ENCODE measurements at places on chromosomes 7 and 10.

DNA sequence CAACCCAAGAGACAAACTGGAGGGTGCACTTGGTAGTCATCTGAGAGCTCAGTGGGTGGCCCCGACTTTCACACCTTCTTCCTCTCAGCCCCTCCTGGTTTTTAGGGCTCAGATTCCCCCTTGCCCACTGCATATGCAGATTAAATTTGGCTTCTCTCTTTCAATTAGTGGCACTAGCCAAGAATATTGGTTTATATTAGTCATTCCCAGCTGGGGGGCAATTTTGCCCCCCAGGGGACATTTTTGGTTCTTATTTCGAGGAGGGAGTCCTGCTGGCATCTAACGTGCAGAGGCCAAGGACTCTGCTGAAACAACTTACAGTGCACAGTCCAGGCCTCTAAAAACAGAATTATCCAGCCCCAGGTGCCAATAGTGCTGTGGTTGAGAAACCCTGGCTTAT, 216.0 kb downstream of the RPS24 start:
- DNase-seq, result no peak

DNA sequence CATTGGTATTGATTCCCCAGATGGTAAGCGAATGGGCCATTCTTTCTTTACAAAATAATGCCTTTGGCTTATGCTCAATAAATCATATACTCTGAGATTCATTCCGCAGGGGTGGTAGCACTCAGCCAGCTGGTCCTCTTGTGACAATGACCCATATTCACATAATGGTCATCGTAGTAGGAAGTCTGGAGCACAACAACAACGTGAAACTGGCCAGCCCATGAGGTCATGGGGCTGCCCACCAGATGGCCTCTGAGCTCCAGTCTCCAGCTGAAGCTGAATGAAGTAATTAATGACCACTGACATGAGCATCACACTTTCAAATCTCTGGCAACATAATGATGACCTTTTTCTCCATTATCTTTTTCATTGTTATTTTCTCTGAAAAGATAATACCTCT, 42.3 kb upstream of the SORCS1 start:
- DNase-seq, result no peak

DNA sequence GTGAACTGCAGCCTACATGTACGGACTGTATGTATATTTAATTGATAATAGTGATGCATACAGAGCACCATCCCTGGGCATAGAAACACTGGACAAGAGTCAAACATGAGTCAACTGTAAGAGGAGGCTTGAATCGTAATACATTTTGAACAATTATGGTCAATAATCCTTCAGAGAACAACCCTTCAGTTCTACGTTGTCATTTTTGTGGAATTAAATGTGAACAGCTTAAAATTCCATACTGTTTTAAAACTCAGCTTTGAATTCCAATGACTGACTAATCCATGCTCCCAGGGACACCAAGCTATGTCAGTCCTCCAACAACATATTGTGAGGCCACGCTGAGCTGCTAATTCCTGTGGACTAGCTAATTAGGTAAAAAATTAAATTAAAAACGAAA, 41.5 kb upstream of the KMT2E start:
- peak; percentile 85 for DNase-seq

DNA sequence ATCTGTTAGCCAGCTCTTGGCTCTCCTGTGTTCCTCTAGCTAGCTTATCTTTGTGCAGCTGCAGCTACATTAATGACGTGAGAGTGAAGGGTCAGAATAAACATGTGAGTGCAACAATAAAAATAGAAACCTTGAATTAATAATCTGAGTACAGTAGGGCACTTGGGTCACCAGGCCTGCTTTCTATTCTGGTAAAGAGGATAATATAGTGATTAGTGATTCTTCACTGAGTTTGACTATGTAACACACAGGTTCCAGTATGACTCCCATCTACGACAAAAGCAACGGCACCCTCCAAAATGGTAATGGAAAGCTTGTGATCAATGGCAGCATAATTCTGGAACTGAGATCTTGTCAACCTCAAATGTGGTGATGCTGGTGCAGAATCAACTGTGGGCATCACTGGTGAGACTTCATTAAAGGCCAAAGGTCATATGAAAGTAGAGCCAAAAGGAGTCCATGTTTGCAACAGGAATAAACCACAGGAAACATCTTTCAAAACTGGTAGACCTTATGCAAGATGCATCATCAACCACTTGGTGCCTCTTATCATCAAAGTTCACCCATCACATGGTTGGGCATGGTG, 77.6 kb downstream of the NRBF2 start:
- no peak for DNase-seq
